ENCODE measurements at places on chromosomes 6 and 20.

- DNase-seq: no peak
Observed at GRCh38 chr20:39903806-39904465, 785.1 kb downstream of the MAFB start.

GRCh38 chr6:88725111-88725975 is 238.1 kb downstream of the RNGTT start:
- no peak for DNase-seq

- no peak for DNase-seq
Observed at GRCh38 chr20:34389206-34389953, 26.3 kb downstream of the ITCH start.

DNA sequence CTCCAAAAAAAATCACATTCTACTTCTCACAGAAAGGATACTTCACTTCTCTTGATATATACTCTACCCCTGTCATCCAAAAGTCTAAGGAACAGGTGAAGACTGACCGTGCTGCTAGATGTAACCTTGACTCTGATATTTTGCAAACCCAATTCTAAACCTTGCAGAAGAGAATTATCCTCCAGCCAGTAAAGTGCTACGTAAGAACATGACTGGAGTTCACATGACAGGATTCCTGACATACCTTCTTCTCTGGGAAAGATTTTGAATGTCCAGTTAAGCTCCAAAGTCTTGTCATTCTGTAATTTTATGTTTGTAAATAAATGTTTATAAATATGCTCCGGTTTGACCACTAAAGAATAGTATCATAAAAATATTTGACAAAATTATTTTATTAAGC is 35.8 kb downstream of the BTBD9 start:
- no peak for DNase-seq

DNA sequence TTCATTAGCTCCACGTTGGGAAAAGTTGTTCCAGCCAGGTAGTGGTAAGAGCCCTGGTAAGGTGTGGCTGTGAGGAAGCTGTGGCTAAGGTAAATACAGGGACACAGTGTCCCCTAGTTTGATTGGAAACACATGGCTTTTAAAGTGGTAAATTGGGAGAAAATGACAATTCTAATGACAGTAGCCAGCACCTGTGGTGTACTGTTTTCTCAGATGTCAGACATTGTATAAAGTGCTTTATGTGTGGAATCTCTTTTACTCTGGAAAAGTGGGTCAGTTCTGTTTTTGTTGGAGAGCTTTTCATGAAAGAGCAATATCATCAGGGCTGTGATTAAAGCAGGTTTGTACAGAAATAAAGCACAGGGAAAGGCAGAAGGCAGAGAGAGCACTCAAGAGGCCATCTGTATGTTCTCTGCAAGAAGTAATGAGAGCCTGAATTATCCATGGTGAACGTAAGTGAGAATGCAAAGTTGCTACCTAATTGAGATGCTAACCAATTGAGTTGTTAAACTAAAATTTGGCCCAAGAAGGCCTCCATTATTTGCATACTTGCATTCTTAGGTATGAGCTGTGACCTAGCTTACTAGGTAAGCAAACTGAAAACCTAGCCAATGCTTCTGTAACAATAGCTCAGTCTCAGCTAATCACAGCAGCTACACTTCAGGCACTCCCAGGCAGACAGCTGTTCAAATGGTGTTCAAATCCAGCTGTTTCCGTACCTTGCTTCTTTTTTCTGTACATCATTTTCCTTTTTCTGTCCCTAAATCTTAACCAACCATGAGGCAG is 28.2 kb downstream of the MRAP2 start:
- DNase-seq: no peak

DNA sequence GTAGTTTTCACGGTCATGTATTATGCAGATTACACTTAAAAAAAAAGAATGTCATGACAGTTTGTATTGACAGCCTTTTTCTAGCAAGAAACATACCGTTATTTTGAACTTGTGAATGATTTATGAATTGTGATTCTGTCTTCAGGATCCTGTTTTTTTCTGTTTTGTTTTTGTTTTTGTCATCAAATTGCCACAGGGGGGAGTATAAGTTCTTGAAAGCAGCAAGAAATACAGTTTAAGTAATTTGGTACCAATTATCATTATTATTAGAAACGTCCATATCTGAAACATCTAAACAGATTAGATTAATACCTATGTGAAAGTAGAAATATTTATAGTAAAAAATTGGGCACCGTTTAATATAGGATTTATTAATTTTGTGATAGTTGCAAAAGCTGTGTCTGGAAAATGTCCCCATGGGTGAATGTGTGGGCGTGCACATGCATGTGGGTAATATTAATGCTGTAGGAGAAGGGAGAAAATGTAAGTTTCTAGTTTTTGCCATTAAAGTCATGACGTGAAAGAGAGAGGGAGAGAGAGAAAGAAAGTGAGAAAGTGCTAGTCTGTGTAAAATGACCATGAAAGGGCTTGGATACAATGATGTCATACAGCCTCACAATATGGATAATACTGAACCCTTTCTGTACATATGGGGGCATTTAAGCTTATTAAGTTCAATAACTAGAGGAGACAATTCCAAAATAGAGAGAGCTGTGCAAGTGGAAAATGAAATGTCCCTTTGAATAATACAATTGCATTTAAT is 9.4 kb upstream of the CCN2 start:
- DNase-seq: no peak

DNA sequence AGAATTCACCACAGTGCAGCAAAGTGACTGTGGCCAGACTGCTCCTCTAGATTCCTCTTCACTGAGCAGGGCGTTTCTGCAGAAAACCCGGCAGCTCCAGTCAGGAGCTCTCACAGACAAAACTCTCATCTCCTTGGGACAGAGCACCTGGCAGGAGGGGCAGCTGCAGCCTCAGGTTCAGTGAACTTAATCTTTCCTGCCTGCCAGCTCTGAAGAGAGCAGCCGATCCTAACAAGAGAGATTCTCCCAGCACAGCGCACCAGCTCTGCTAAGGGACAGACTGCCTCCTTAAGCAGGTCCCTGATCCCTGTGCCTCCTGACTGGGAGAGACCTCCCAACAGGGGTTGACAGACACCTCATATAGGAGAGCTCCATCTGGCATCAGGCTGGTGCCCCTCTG is 1065.5 kb downstream of the GRIK2 start:
- DNase-seq: no peak

- DNase-seq: no peak
Observed at GRCh38 chr6:97207383-97207782, 75.6 kb downstream of the MMS22L start.
